Hematopoietic multipotent progenitor cell treated with erythropoietin and hydrocortisone succinate and interleukin-3 and kit ligand, for 17 days (in vitro differentiated cells): ENCODE measurements at places on chromosomes 12 and 14.
A peak's percentile ranks its signal among the peaks of the same experiment; 100 is the strongest.

GRCh38 chr14:99244941-99245563, 26.9 kb downstream of the BCL11B start:
- DNase-seq, result no peak

- DNase-seq, result no peak
Measured at GRCh38 chr14:51609955-51610283, 41.8 kb upstream of the FRMD6 start.

GRCh38 chr14:64235652-64236640, 58.2 kb downstream of the ESR2 start:
- no peak for DNase-seq

- DNase-seq, result no peak
Measured at GRCh38 chr14:100190126-100190525, 30.7 kb upstream of the DEGS2 start.

- DNase-seq, result no peak
Measured at GRCh38 chr12:115095073-115095748, 411.2 kb upstream of the TBX3 start.

DNA sequence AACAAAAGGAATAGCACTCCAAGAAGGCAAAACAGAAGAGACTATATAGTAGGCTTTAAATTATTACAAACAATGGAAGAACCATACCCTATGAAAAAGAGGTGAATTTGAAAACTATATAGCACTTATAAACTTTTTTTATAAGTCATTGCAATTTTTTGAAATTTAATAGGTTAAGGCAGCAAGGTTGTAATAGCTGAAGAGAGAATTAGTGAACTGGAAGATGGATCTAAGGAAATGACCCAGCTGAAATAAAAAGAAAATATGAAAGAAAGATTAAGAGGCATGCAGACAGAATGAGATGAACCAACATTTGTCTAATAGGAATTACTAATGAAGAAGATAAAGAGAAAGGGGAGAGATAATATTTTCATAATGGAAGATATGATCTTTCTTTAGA, 9.8 kb downstream of the TESC start:
- no peak for DNase-seq

GRCh38 chr12:47739979-47740378, 14.7 kb upstream of the ENDOU start:
- no peak for DNase-seq

- no peak for DNase-seq
Measured at GRCh38 chr14:72478471-72478893, 415.4 kb downstream of the DPF3 start.

DNA sequence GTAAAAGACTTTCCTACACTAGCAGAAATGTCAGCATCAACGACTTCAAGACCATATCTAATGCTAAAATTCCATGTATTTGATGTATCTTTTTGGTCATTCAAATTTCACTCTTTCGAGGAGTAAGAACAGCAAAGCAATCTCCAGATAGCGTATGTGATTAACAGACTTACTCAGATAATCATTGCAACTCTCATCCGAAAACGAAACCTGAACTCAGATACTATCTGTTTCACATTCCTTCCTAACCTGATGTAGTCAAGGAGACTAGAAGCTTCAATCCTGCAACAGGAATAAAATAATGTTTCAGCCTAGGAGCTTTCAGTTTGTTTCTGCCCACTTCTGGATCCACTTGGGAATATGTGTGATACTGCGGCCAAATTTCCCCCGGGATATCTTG, 286.3 kb downstream of the NUAK1 start:
- no peak for DNase-seq

DNA sequence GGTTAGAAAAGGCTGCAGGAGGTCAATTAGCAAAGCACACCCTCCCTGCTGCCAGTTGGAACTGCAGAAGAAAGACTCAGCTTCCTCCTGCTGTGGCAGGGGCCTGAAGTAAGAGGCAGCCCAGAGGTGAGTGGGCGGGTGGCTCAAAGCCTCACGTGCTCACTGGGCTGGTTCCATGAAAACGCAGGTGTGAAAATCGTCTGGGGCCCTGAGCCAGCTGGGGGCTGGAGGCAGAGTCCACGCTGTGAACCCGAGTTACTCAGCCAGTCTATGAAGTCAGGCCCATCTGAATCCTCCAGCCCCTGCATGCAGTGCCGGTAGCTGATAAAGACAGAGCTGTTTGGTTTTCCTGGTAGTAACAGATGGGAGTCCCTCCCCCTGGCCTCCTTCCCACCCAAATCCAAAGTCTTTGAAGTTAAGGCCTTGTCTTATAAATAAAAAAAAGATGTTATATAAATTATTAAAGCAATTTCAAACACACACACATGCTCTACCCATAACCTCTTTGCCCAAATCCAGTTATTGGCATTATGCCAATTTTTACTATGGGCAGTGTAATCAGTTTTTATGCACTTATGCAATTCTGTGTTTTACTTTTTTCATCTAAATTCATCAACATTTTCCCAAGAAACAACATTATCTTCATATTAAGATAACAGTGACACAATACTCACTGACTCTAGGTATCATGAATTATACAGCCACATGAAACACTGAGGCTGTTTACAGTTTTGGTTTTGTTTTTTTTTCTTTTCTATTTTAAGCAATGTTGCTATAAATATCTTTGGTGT, 57.9 kb upstream of the PNMA1 start:
- peak; percentile 84 for DNase-seq

DNA sequence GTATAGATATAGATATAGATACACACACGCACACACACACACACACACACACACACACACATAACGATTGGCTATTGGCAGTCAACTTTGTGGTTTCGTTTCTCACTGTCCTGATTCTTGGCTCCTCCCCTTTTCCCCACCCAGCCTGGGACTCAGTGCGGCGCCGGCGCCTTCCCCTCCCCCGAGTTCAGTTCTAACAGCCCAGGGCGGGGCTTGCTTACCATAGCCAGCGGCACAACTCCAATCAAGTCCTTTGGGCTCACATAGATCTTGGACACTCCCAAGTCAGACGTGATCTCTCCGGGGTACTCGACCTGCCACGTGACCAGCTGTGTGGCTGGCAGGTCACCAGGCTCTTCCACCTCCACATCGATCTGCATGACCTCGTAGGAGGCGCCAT, 484.1 kb downstream of the GLT1D1 start:
- no peak for DNase-seq

DNA sequence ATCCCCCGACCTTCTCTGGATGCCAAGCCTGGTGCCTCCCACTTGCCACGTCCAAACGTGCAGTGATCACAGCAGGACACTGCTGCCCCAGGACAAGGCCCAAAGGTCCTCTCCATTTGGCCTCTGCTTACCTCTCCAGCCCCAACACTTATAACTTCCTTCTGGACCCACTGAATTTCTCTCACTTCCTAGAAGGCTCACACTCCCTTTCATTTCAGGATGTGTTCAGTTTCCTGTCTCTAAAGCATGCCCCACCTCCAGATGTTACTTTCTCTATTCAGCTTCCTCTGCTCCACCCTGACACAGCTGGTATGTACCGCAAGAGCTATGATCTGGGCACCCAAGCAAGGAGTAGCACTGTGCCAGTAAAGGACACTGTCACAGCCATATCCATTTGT, 33.0 kb downstream of the CDKL1 start:
- peak; percentile 68 for DNase-seq

GRCh38 chr14:96792003-96792402, 5.2 kb upstream of the VRK1 start:
- no peak for DNase-seq

DNA sequence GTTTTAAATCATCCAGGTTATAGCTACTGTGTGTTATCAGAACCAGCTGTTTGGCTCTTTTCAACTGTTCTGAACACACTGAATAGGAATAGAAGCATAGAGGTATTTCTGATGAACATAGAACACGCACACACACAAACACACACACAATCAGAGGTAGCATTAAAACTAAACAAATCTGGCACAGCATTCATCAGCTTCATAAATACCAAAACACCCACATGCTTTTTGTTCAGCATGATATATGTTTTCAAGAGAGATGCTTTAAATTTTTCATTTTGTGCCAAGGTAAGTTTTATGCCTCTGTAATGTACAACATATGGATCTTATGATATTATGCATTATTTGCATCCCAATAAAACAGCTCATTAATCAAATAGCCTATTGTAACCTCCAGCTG, 208.6 kb downstream of the GALC start:
- DNase-seq, result no peak

DNA sequence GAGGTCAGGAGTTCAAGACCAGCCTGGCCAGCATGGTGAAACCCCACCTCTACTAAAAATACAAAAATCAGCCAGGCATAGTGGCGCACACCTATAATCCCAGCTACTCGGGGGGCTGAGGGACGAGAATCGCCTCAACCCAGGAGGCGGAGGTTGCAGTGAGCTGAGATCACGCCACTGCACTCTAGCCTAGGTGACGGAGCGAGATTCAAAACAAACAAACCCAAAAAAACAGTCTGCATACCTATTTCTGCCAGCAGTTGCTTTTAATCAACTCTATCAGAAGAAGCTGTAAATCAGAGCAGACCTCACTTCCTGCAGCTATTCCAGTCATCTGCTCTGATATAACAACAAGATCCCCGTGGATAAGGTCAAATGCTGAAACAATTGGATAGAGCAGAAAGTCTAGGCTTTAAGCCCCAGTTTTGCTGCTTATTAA, 50.5 kb downstream of the LIMA1 start:
- DNase-seq, result no peak

DNA sequence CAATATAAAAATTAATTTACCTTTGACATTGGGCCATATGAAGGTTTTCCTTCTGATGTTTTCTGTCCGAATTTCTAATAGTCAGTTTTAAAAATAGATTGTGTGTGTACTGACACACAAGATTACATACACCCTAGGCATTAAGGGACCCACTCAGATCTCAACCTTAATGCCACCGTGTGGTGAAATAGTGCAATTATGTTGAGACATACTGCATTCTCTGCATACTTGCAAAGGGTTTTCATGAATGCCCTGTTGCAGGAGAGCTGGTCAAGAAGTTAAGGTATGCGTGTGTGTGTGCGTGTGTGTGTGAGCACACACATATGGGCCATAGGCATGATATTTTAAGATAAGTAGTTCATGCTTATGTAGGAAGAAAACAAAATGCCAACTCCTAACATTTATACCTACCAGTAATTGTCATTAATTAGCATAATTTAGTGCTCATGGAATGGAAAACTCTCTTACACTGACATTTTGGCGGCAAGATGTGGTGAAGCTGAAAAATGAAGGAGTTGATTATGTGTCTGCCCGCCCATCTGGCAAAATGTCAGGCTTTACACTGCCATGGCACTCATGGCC, 58.8 kb downstream of the PIK3C2G start:
- DNase-seq, result no peak

DNA sequence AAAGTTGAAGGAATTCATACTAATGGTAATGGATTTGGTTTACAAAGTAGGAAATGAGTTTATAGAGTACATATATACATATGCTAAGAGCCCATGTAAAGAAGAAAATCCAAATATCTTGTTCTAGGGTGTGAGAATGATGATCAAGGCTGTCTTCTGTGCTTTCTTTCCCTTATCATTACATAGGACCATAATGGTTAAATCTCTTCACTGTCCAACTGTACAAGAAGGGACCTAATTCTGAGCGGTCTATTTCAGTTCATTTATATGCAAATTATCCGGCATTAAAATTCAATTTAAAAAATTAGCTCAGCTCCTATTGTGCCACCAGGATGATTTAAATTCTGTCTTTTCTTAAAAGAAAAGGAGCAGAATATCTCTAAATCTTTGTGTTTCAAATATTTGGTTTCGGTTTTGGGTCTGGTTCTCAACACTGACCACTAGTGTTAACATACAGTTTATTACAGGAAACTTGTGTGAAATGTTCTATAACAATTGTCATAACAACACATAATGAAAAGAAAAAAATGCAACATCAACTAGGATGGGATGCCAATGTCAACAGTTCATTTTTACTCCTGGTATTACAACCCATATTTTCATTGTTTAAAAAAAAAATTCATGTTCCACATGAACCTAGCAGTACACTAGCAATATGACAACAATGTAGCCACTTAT, 16.8 kb downstream of the OR4K1 start:
- no peak for DNase-seq

DNA sequence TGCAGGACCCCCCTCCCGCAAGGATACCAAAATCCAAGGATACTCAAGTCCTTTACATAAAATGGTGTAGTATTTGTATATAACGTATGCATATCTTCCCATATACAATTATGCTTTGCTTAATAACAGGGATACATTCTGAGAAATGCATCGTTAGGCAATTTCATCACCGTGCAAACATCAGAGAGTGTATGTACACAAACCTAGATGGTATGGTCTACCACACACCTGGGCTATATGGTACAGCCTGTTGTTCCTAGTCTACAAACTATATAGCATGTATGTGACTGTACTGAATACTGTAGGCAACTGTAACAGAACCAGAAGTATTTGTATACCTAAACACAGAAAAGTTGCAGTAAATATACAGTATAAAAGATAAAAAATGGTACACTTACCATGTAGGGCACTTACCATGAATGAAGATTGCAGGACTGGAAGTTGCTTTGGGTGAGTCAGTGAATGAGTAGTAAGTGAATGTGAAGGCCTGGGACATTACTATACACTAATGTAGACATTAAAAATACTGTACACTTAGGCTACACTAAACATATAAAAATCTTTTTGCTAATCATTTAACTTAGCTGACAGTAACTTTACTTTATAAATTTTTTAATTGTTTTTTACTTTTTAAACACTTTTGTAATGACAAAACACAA, 141.1 kb downstream of the SLC41A2 start:
- DNase-seq, result no peak

- no peak for DNase-seq
Measured at GRCh38 chr14:100268591-100269207, 29.8 kb downstream of the YY1 start.

DNA sequence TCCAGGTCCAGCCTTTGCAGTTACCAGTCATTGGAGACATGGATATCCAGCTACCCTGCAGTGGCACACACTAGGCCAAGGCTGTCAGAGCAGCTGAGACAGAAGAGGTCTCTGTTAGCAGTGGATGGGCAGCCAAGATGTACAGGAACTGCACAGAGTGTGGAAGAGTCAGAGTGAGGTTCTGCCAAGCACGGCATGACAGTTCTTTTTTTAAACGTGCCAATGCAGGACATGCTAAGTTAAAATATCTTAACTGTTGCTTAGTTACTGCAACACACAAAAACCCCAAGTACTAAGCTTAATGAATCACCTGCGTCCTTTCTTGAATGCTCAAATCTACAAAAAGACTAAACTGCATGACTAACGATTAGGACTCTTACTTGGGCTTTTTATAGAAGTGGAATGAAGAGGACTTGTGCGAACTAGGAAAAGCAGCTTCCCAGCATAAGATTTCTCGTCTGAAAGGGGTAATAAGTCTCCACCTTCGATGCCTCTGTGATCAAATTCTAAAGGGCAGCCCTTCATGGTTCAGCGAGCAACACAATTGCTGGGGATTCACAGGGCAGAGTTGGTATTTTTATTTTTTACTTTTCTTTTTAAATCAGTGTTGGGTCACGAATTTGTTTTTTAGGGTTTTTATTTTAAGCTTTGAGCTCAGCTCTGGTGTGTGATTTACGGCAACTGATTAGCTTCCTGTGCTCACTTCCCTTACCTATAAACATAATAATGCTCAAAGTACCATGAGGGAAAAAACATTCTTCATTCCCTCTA, 20.6 kb downstream of the MAPK1IP1L start:
- DNase-seq, result no peak

- DNase-seq, result no peak
Measured at GRCh38 chr14:99325591-99325990, 53.6 kb upstream of the BCL11B start.
